ENCODE measurements at places on chromosomes 11 and 22.

DNA sequence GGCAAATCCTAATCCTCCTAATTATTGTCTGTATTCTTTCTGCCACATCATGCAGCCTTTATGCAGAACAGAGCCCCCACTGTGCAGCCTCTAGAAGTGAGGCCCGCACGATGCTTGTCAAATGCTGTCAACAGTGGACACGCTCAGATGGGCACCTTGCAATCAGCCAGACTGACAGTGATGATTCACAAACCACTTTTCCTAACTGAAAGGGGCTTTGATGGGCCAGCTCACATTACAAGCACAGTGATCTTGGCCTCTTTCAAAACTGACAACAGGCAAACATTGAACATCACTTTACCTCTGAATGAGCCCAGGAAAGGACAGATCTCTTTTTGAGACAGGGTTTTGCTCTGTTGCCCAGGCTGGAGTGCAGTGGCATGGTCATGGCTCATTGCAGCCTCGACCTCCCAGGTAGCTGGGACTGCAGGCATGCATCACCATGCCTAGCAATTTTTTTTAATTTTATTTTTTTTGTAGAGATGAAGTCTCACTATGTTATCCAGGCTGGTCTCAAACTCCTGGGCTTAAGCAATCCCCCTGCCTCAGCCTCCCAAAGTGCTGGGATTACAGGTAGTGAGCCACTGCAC, 18.0 kb upstream of the E2F8 start:
- DNase-seq, result no peak

GRCh38 chr11:87290304-87290922, 252.7 kb downstream of the TMEM135 start:
- no peak for DNase-seq

GRCh38 chr11:17741487-17741886, 6.9 kb downstream of the KCNC1 start:
- DNase-seq, result no peak

DNA sequence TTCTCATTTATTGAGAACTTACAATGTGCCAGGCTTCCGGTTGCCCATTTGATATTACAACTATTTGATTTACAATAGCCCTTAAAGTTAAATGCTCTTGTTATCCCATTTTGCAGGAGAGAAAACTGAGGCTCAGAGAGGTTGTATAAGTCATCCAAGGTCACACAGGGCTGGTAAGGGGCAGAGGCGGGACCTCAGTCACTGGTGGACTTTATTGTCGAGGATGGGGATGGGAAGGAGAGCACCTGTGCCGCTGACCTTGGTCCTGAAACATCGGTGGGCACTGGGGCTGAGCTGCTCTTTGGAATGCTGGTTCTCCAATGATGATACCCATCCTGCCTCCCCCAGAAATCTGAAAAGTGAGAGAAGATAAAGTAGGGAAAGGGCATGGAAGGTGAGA, 265.4 kb downstream of the MIAT start:
- DNase-seq, result no peak

DNA sequence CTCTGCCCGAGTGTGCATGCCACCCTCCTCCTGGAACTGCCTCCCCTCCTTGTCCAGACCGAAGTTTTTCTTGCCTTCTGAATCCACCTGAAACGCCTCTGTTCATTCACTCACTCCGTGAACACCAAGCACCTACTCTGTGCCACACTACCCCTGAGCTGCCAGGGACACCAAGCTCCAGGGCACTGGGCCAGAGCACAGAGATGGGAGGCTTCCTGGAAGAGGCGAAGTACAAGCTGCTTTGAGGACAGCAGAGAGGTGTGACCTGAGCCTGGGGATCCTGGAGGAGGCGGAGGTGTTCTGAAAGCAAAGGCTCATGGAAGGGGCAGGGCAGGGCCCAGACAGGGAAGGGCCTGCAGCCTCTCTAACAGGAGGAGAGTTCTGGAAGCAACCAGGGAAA, 47.5 kb downstream of the SCUBE1 start:
- DNase-seq, result no peak

DNA sequence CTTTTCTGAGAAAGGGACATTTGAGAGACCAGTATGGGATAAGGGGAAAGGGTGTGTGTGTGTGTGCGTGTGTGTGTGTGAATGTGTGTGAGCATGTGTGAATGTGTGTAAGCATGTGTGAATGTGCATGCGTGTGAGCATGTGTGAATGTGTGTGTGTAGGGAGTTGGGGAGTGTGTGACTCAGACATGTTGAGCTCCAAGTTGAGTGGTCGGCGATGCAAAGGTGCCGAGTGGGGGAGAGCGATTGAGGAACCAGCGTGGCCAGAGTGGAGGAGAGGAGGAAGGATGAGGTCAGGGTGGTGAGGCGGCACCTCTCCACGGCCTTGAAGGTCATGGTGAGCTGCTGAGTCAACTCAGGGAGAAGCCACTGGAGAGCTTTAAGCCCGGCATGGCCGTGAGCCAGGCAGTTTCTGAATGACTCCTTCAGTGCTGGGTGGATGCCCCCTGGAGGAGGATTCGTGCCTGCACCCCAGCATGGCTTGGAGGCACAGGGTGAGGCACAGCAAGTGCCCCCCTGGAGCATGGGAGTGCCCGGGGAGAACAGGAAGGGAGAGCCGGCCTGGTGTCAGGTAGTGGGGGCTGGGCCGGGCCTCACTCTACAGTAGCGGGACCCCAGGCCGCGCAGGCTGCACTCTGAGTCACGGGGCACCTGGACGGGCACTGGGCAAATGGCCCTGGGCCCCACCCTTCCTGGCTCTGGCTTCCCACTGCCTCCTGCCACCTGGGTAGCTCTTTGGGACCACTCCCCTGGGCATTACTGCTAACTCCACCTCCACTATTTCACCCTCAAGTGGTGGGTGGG, 8.2 kb upstream of the CCDC88B start:
- peak; percentile 66 for DNase-seq

GRCh38 chr11:114307524-114308203, 11.5 kb downstream of the NNMT start:
- DNase-seq, result no peak

GRCh38 chr22:40462195-40462984, 92.0 kb downstream of the SGSM3 start:
- DNase-seq, result peak; percentile 57

DNA sequence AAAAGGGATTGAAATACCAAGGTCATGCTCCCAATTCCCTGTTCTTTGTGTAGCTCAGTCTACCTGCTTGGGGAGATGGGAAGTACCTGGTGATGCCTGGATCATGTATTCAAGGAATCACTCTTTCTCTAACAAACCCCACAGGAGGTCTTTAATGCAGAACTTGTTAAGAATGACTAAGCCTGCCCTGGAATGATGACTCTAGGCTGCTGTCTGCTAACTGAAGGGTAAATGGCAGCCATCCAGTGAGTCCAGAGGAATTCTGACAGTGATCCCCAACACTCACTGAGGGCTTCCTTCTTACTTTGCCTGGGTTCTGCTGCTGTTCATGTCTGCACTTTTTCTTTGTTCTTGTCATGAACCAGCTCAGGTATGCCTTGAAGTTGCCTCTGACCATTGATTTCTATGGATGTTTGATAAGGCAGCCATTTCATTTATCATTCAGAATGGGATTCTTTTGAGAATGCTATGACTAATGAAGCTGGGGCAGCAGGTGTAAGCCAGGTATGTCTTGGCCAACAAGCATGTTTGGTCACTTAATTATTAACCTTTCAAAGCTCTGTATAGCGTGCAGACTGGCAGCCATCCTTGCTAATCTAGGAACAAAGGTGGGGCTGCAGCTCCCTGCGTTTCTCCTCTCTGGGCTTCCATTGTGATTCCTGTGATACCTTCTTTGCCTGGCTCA, 11.4 kb downstream of the PRSS23 start:
- DNase-seq, result no peak

GRCh38 chr11:94068764-94069163, 47.6 kb downstream of the HEPHL1 start:
- no peak for DNase-seq

- DNase-seq, result no peak
Measured at GRCh38 chr11:26323837-26324236, 8.1 kb upstream of the ANO3 start.

DNA sequence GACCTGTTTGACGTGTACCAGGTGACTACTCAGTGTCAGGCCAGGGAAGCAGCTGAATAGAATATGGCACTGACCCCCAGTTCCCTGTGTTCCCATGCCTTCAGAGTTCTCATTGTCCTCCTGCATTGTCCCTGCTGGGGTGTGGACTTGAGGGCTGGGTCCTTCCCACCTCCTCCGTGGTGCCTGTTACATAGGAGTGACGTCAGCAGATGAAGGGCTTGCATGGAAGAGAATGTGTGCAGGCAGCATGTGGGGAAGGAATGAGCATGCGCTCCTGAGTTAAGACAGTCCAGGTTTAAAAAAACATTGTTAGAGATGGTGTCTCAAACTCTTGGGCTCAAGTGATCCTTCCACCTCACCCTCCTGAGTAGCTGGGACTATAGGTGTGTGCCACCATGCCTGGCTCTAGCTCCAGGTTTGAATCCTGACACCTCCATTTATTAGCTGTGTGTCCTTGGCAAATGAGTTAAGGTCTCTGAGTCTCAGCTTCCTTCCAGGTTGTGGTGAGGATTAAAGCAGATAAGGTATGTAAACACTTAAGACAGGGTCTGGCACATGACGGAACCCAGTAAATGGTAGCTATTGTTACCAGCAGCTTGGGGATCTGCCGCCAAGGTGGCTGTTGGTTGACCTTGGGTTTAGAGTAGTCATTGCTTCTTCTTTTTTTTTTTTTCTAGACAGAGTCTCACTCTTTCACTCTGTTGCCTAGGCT, 7.5 kb upstream of the SOX10 start:
- no peak for DNase-seq

DNA sequence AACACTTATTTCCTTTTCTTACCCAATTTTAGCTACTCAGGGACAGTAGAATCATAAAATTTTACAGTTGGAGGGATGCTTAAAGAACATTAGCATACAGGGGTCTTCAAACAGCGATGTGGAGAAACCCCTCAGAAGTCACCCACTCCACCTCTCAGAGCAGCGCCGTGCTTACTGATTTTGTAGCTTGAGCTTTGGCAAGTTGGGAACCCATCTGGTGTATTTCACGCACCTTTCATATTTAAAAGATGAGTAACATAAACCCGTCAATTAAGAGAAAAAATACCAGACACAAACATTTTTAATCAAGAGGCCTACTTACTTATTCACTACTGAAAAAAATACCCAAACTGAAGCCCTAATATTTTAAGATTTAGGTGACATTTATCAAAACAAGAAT, 80.9 kb downstream of the ADAMTS15 start:
- no peak for DNase-seq

DNA sequence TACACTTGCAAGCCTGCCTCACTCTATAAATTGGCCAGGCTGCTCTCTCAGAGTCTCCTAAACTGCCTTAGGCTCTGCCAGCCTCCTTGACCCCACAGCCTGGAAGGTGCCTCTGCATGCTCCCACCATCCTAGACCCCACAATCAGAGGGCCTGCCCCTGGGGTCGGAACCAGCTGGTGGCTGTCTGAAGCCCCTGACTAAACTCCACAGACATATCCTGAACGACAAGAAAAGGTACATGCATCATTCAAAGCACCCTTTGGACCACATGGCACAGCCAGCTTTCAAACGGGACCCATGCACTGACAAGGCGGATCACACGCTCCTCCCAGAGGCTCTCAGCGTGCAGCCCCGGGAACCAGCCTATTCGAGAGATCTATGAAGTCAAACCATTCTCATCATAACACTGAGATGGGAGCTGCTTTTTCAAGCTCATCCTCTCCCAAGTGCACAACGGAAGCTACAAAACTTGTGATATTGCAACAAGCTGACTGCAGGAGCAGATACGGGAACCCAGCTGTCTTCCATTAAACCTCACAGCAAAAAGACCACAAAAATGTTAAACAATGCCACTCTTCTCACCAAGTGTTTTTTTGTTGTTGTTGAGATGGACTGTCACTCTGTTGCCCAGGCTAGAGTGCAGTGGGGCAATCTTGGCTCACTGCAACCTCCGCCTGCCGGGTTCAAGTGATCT, 8.1 kb downstream of the SHANK2 start:
- DNase-seq, result no peak

DNA sequence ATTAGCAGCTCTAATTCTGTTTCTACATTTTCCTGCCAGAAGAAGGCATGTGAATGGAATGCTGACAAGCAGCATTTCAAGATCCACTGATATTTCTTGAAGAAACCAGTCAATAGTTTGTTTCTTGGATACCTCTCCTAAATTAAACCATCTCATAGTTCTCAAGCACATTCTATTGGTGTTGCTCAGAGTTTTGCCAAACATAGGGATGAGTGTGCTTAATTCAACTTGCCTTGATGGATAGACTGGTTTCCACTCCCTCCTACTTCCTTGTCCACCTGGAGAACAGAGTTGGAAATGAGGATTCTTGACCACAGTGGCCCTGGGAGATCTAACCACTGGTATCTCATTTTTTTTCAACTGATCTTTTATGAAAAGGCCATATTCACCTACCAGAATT, 29.8 kb upstream of the DDX10 start:
- no peak for DNase-seq

GRCh38 chr11:103007521-103007920, 52.0 kb upstream of the MMP13 start:
- no peak for DNase-seq

DNA sequence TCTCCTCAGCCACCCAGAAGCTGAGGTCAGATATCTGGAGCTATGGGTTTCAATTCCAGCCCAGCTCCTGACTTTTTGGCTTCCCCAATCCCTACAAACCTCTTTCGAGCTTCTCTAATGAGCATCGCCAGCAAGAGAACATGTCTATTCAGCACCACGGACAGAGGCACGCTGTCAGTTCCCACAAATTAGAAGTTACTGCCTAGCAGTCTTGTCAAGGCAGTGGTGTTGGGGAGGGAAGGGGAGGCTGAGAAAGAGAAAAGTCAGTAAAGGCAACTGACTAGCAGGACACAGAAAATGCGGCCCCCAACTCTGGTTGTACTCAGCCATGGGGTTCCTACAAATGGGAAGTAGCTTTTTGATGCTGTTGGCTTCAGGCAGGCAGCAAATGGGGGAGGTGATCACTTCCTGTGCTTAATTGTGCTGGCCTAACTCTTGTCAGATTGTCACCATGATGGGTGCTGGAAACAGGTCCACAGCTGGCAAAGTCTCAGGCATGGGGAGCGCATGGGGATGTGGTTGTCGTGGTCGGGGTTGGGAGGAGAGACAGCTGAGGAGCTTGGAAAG, 205.9 kb downstream of the ST3GAL4 start:
- DNase-seq, result peak; percentile 4

GRCh38 chr22:24433001-24433827, 5.8 kb downstream of the ADORA2A start:
- DNase-seq, result no peak

DNA sequence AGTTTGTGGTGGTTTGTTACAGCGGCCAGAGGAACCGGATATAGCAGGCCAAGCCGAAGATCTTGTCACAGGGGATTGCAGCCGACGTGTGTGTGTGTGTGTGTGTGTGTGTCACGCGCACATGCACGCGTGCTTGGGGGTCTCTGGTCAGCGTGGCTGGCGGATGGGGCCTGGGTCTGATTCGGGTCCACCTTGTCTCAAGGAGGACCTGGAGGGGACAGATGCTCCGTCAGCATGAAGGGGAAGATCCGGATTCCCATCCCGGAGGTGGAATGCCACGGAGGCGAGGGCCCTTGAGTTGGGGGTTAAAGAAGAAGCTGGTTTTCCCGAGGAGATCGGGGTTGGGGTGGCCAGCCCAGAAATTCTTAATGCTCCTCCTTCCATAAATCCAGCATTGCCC, 1237.8 kb downstream of the BRD1 start:
- no peak for DNase-seq
